ENCODE measurements at places on chromosomes 2 and 18.
A peak's percentile ranks its signal among the peaks of the same experiment; 100 is the strongest.

GRCh38 chr18:42578792-42579191 lies 536.7 kb downstream of the RIT2 start:
- H3K27ac ChIP-seq = no peak overlapping the region
- no peak overlapping the region for H3K4me3 ChIP-seq
- H3K4me1 ChIP-seq = peaks cover 7% of the 10 kb centered on the region
- DNase-seq = no peak

DNA sequence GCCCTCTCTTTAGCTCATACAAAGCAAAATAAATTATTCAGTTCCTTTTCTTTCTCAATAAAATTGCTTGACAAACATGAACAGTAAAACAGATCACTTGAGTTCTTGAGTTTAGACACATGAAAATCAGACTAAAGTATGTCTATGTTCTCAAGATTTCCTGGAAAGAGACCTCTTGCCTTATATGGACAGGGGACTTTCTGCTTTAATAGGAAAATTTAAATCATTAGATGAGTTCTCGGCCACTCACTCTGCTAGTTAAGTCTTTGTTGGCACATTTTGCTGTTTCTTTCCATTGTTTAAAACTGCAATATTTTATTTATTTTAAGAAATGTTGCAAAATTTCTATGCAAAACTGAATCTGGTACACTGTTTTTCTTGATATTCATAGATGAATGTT lies 207.8 kb downstream of the RND3 start:
- H3K4me3 ChIP-seq = no peak overlapping the region
- H3K27ac ChIP-seq = no peak overlapping the region
- DNase-seq = no peak

GRCh38 chr2:238996331-238997136 lies 148.6 kb downstream of the TWIST2 start:
- H3K27me3 ChIP-seq = no peaks in the 10 kb centered on the region
- H3K27ac ChIP-seq = no peak overlapping the region
- no peaks in the 10 kb centered on the region for H3K36me3 ChIP-seq
- no peak overlapping the region for H3K4me3 ChIP-seq
- DNase-seq = no peak
- H3K4me1 ChIP-seq = no peaks in the 10 kb centered on the region

DNA sequence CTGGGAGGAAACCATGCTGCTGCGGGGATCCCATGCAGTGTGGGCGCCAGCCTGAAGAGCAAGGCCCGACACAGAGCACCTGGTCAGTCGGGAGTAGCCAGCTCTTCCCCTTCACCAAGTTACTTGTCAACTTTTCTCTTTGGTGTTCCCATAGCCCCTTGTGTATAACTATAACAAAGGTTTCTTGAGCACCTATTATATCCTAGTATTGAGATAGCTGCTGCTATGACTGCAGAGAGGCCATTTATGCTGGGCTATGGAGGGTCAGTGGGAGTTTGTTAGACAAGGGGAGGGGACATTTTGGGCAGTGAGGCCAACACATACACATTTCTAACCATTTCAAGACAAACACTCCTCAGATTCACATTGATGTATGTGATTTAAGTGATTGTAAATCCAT lies 10.8 kb downstream of the HK2 start:
- H3K36me3 ChIP-seq = no peaks in the 10 kb centered on the region
- no peak overlapping the region for H3K4me3 ChIP-seq

DNA sequence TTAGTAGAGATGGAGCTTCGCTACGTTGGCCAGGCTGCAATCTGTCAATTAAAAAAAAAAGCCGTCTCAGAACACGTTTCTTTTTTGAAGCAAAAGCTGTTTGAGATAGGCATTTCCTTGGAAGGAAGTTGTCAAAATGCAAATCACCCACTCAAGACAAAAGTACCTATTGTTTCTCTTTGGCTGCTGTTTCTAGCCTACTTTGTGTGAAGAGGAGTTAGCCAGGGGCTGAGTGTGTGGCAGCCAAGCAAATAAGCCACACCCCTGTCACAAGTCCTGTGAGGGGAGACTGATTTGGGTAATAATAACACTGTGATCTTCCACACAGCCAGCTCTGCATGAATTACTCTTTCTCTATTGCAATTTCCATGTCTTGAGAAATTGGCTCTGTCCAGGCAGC lies 47.4 kb upstream of the CDCA7 start:
- H3K27ac ChIP-seq = no peak overlapping the region
- H3K4me1 ChIP-seq = peaks cover 21% of the 10 kb centered on the region
- H3K4me3 ChIP-seq = no peak overlapping the region
- no peaks in the 10 kb centered on the region for H3K36me3 ChIP-seq
- DNase-seq = peak; percentile 39
- H3K27me3 ChIP-seq = no peaks in the 10 kb centered on the region

DNA sequence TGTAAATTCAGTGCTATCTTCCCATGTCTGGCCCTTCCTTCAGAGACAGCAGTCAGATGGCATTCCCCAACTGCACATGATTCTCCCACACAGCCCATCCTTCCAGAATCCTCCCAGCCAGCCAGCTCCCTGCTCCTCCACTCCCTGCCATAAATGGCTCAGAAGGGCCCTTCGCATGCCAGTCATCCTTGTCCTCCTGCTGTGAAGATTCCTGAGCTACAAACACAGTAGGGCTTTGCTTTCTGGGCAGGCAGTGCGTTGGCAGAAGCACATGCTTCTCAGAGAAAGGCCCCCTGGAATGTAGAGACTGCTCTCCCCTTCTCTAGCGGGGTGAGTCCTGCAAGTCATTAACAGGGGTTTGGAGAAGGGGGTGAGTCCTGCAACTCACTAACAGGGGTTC lies 71.9 kb downstream of the TEX51 start:
- DNase-seq = peak; percentile 56
- H3K27me3 ChIP-seq = peaks cover 16% of the 10 kb centered on the region
- H3K27ac ChIP-seq = no peak overlapping the region
- H3K36me3 ChIP-seq = no peaks in the 10 kb centered on the region

DNA sequence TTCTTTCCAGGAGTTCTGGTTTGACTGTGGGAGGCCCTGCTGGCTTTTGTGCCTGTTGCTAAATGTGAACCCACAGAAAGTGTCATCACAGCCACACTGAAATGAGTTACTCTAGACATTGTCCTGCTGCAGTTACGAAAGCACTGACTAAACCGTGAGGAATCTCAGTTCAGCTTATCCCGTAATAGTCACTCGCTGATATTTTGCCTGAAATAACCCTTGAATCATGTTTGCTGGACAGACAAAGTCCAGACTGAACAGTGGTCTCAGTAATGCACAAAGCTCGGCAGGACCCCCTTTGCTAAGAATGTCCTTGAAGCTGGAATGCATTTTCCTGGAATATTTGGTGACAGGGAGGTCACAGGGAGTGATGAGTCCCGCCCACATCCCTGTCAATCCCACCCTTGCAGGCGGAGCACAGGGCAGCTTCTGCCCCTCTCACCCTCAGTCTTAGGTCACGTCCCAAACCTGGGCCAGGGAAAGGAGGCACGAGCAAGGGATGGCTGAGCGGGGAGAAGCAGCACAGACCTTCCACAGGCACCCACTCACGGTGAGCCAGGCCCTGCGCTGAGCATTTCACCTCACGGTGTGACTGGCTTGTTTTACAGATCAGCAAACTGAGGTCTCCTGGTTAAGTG lies 53.4 kb downstream of the ADI1 start:
- no peak overlapping the region for H3K27ac ChIP-seq
- peaks cover 10% of the 10 kb centered on the region for H3K4me1 ChIP-seq
- H3K36me3 ChIP-seq = no peaks in the 10 kb centered on the region
- DNase-seq = no peak
- H3K27me3 ChIP-seq = no peaks in the 10 kb centered on the region

- H3K27me3 ChIP-seq = no peaks in the 10 kb centered on the region
- no peak overlapping the region for H3K27ac ChIP-seq
- peak; percentile 50 for DNase-seq
- no peaks in the 10 kb centered on the region for H3K36me3 ChIP-seq
Observed at GRCh38 chr2:33764551-33764950, 165.5 kb upstream of the FAM98A start.

DNA sequence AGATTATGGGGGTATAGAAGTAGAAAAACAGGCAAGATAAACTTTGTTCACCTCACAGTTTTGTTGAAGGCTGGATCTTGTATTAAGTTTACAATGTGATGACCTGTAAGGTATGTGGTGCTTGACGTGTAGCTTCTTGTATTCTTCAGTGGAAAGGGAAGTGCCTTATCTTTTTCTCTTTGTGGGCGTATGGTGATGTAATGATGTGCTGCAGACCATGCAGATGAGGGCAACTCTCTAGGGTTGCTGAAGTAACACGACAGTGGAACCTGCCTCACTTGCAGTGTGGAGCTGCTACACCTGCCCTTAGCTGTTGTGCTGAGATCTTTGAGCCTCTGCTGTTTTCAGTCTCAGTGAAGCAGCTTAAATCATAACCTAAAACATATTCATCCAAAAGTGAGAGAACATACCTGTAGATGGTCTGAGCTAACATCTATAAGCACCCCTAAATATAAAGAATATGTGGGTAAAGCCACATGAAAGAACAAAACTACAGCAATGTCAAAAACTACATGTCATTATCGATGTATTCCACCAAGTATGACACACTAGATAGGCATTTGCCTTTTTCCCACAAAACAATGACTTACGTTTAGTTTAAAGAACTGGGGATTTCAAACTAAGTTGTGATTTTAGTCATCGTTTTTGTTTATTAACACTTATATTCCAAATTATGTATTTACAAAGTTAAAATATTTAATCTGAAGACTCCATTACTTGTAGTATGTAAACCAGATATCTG lies 1144.1 kb downstream of the CNTNAP5 start:
- no peak overlapping the region for H3K27ac ChIP-seq
- H3K27me3 ChIP-seq = no peaks in the 10 kb centered on the region
- no peak for DNase-seq
- H3K4me1 ChIP-seq = no peaks in the 10 kb centered on the region
- H3K36me3 ChIP-seq = no peaks in the 10 kb centered on the region
- H3K4me3 ChIP-seq = no peak overlapping the region

DNA sequence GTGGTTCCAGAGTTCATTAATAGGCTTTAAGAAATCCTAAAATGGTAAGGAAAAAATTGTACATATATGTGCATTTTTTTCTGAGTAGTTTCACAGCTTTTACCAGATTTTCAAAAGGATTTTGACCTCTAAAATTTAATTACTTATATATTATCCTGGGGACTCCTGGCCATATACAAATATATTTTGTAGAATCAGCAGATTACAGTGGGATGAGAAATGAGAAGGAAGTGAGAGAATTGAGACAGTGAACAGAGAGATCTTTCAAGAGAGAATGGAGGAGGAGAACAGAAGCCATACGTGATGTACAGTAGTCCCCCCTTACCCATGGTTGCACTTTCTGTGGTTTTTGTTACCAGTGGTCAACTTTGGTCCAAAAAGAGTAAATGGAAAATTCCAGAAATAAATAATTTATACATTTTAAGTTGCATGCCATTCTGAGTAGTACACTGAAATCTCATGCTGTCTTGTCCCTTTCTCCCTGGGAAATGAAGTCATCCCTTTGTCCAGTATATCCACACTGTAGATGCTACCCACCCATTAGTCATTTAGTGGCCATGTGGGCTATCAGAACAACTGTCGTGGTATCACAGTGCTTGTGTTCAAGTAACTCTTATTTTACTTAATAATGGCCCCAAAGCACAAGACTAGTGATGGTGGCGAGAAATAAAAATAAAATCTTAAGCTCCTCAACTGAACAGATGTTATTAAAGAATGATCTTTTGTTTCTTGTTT lies 130.4 kb upstream of the MYO3B start:
- H3K36me3 ChIP-seq = no peaks in the 10 kb centered on the region
- no peak for DNase-seq
- H3K27me3 ChIP-seq = no peaks in the 10 kb centered on the region
- no peak overlapping the region for H3K4me3 ChIP-seq

GRCh38 chr2:88724643-88725332 lies 33.3 kb downstream of the RPIA start:
- H3K27ac ChIP-seq = no peak overlapping the region
- no peaks in the 10 kb centered on the region for H3K4me1 ChIP-seq
- no peaks in the 10 kb centered on the region for H3K27me3 ChIP-seq
- no peak for DNase-seq
- peaks cover 9% of the 10 kb centered on the region for H3K36me3 ChIP-seq

DNA sequence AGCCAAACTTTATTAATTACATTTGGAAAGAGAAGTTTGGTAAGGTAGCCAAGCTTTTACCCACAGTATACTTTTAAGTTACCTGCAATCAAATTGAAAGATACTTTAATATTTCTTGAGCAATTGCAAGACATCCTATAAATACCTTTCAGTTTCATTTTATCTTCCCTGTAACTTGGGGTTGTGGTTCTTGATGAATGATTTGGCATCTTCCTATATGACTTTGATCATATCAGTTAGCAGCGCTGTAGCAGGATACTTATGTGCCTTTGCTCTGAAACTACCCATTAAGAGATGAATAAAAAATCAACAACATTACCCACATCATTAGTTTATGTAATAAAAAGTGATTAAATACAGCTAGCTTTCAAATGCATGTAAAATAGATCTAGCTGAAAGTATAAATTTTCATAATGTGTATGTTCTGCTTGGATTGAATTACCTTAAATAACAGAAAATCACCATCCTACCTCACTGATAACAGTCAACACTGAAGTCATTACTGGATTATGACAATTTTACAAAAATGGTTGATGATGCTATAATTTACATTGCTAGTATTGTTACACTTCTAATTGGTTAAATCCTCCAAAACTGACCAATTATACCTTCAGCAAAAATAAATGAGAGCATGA lies 50.4 kb downstream of the MMADHC start:
- H3K27ac ChIP-seq = no peak overlapping the region
- no peak for DNase-seq
- H3K36me3 ChIP-seq = no peaks in the 10 kb centered on the region
- no peaks in the 10 kb centered on the region for H3K4me1 ChIP-seq
- H3K4me3 ChIP-seq = no peak overlapping the region
- H3K27me3 ChIP-seq = no peaks in the 10 kb centered on the region

DNA sequence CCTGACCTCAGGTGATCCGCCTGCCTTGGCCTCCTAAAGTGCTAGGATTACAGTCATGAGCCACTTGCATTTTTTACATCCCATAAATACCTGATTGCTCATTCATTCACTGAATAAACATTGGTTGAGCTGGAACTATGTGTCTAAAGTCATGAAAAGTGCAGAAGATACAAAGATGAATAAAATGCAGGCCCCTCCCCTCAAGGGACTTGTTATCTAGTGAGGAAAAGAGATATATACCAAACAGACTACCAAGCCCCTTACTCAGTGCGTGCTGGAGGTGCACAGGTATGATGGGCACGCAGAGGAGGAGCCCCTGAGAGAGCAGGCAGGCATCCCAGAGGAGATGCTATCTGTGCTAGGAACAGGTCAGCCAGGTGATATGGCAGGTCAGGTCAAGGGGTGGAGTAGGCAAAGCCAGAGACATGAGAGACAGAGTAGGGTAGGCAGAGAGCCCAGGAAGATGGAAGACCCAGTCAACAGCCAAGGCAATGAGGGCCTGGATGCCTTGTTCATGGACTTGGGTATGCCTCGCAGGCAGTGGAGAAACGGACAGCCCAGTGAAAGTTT lies 7.7 kb downstream of the FHL2 start:
- no peak overlapping the region for H3K4me3 ChIP-seq
- H3K36me3 ChIP-seq = no peaks in the 10 kb centered on the region
- no peak overlapping the region for H3K27ac ChIP-seq
- no peaks in the 10 kb centered on the region for H3K27me3 ChIP-seq
- no peak for DNase-seq

All from neural progenitor cell (in vitro differentiated cells).